Hematopoietic multipotent progenitor cell treated with erythropoietin and hydrocortisone succinate and interleukin-3 and kit ligand, for 8 days (in vitro differentiated cells): ENCODE measurements at places on chromosomes 6 and 20.

- no peak for DNase-seq
These were observed 30.2 kb upstream of the CST7 start for GRCh38 chr20:24918579-24919566.

DNA sequence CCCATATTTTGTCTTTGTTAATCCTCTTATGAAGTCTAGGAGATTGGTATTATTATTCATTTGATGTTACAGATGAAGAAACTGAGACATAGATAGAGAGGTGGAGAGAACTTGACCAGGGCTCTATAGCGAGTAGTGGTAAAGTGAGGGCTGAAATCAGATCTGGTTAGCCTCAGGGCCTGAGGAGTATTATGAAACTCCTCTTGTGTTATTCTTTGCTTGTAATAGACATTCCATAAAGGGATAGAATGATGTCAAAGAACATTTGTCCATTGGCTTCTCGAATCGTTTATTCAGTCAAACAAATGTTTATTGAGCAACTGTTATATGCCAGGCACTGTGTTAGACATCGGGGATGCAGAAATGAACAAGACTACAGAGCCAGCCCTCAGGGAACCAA lies at the start of gene IL22RA2:
TSS of gene IL22RA2 (minus strand) at position 144 of the 400 bp plus-strand sequence. CDS start 11,895 bp downstream, outside the sequence.
- no peak for DNase-seq

DNA sequence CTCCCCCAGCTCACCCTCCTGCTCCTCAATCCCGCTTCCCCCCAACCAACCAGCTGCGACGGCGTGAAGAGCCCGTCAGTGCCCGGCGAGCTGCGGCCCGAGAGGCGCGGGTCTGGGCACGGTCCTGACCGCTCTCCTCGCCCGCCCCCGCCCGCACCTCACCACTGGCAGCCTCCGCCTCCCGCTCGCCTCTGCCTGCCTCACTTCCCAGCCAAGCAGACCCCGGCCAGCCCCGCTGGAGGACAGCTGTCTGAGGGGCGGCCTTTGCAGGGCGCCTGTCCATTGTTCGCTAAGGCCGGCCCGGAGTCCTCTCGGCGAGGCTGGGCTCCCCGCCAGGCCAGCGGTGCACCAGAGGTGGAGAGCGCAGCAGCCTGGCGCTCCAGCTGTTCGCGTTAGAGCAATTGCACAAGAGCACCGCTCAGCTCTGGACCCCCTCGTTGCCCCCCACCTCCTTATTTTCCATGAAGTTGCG lies 1.3 kb downstream of the SOBP start:
- no peak for DNase-seq

- DNase-seq, result no peak
These were observed 978 bp downstream of the AURKA start for GRCh38 chr20:56391037-56391436.

DNA sequence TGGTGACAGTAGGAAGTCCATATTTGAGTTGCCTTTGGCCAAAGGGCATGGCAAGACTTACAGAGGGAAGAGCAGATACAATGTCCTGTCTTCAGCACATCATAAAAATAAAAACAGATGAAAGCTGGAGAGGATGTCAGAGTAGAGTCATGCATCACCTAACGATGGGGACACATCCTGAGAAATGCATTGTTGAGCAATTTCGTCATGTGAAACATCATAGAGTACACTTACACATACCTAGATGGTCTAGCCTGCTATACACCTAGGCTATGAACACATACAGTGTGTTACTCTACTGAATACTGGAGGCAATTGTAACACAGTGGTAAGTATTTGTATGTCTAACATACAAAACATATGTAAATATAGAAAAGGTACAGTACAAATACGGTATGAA lies 75.6 kb downstream of the VEGFA start:
- no peak for DNase-seq

DNA sequence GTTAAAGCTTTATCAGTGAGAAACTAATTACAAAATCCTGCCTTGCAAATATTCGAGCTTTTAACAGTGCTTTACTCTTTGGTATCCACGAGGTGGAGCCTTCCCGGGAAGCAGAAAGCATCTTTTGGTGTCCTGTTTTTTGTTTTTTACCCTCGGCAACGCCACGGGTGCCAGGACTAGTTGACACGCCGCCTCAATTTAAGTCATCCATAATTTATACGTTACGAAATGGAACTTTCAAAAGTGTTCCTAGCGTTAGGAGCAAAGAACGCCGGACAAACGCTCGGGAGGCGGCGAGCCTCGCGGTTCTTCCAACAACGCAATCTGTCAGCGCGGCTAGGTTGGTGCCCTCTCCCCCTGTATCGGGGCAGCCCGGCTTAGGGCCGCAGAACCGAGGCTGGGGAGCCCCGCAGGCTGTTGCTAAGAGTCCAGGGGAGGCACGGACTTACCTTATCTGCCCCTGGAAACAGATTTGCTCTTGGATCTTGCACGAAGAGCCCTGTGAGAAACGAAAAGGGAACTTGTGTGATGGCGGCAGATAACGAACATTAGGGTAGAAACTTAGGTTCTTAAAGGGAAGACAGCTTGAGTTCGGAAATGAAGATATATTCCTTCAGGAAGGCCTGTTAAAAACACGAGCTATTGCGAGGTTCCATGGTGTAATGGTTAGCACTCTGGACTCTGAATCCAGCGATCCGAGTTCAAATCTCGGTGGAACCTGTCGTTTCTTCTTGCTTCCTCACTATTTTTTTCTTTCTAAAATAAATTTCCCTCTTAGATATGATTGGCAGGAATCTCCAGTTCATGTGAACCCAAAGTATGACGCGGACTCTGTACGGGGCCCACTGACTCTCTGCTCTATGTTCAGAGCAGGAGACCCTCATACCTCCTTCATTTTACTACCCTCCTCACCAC lies 46.2 kb upstream of the ZNF184 start:
- peak; percentile 91 for DNase-seq

- DNase-seq, result no peak
These were observed 130.1 kb upstream of the DOK5 start for GRCh38 chr20:54345301-54345724.

GRCh38 chr20:24063100-24063499 lies 74.5 kb upstream of the GGTLC1 start:
- DNase-seq, result no peak

GRCh38 chr6:150485161-150485958 lies 114.3 kb upstream of the PLEKHG1 start:
- DNase-seq, result no peak

DNA sequence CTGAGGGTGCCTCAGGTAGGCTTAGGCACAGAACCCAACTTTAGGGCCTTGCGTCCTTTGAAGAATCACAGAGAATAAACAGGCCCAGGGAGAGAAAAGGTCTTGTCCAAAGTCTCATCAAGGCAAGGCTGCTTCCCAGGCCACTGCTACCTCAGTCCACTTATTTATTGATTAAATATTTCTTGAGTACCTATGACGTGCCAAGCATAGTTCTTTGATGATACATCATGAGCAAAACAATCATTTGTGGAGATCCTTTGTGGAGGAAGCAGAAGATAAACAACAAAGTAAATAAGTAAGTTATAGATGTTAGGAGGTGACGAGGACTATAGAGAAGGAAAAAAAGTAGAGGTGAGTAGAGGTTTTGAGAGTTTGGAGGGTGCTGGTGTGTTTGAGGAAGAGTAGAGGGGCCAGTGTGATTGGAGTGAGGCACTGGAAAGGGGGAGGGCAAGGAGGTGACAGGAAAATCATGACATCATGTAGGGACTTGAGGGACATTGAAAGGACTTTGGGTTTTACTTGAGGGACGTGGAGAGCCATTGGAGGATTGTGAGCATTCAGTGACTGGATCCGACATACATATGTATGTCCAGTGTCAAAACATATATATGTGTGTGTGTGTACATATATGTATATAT lies 14.1 kb upstream of the CHMP4B start:
- no peak for DNase-seq

GRCh38 chr6:104644848-104645247 lies 214.9 kb downstream of the HACE1 start:
- no peak for DNase-seq

DNA sequence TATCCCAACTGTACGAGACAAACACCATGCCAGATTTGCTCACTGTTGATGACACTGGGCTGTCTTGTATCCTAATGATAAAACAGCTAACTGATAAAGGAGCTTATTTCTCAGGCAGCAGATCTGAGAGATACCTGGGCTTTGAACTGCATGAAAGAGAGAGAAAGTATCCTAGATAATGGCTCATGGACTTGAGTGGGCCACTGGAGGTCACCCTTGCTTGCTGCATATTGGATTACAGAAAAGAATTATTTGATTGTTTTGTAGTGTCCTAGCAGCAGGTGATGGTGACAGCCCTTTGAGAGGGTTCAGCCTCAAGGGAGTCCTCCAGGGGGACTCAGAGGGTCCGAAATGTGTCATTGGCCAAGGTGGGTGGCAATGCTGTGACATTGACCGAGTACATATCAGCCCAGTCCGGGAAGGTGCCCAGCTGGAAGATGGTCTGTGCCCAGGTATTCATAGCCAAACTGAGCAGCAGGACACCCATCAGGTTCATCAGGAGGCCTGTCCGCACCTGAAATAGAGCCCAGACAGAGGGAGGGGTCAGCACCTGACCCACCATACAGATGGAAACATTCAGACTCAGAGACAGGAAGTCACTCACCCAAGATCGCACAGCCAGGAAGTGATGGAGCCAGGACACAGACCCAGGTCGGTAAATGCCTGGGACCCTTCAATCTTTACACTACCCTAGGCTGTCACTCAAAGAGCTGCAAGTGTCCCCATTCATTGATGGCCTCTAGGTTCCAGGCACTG lies 9.4 kb upstream of the OCSTAMP start:
- peak; percentile 60 for DNase-seq

GRCh38 chr6:56953597-56954402 lies 1.1 kb upstream of the BEND6 start:
- peak; percentile 13 for DNase-seq

- DNase-seq, result no peak
These were observed 6.0 kb downstream of the HLA-DMA start for GRCh38 chr6:32946893-32947292.

GRCh38 chr6:26475823-26476729 lies 18.3 kb downstream of the BTN2A1 start:
- DNase-seq, result no peak

DNA sequence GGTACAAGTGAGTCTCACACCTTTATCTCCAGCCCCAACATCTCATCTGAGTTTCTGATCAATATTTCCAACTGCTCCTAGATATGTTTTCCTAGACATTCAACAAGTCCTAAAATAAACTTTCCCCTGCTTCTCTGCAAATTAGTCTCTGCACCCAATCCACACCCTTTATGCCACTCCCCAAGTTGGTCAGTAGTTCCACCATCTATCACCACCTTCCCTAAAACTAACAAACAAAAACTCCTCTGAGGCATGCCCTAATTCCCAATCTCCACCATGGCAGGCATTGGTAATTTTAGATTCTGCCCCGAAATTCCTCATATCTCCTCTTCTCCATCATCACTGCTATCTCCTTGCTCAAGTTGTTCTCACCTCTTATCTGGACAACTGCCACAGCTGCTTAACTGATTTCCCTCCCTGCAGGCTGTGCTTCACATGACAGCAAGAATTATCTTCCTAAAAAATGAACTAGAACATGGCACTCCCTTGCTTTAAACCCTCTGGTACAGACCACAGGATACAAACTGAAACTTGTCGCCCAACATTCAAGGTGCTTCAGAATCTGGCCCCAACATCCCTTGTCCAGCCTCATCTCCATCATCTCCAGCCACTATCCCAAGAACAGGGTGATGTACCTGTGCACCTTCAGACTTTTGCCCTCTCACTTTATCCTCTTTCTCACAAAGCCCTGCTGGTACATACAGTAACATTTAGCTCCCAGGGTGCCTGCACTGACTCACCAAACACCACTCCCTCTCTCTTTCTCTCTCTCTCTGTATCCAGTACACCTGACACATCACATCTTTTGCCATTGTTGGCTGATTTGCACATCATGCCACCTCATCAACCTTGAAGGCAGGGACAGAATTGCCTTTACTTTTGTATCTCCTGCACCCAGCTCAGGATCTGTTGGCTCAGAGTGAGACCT lies 55.5 kb downstream of the ZHX3 start:
- DNase-seq, result peak; percentile 93
